Aorta (tissue), 5 donors: ENCODE measurements at places on chromosomes 11 and 22. TPM values are rescaled to one million over a fixed set of nuclear protein-coding genes. Genes with fewer than 3 reads are reported as not detected.

GRCh38 chr22:49869086-49869830 lies 15.6 kb downstream of the ZBED4 start:
- no peaks in the 10 kb centered on the region for H3K4me1 ChIP-seq
- H3K27ac ChIP-seq = no peak overlapping the region
- H3K27me3 ChIP-seq = no peaks in the 10 kb centered on the region
- peaks cover 2% of the 10 kb centered on the region for H3K36me3 ChIP-seq

Gene RASD2
- 29.8 TPM for total RNA-seq

GRCh38 chr22:27651486-27651885 lies 150.1 kb downstream of the MN1 start:
- H3K27me3 ChIP-seq = no peaks in the 10 kb centered on the region
- no peaks in the 10 kb centered on the region for H3K4me1 ChIP-seq
- H3K36me3 ChIP-seq = no peaks in the 10 kb centered on the region
- H3K4me3 ChIP-seq = no peak overlapping the region

DNA sequence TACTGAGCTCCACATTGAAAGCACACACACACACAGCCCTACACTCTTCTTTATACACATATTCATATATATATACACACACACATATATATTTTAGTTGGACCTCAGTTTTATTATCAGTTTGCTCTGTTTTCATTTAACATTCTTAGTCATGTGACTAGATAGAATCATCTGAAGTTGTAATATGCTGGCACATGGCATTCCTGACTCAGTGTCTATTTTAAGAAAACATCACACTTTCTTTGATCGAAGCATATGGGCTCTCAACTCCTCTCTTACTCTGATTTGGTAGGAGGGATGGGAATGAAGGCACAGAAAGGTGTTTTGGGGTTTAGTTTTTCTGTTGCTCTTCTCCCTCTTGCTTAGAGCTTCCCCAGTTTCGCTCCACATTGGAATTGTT lies 24.8 kb downstream of the AMOTL1 start:
- no peak for DNase-seq
- H3K4me1 ChIP-seq = peaks cover 26% of the 10 kb centered on the region
- no peak overlapping the region for H3K4me3 ChIP-seq
- no peaks in the 10 kb centered on the region for H3K36me3 ChIP-seq
